ENCODE measurements at places on chromosomes 11 and 22.

DNA sequence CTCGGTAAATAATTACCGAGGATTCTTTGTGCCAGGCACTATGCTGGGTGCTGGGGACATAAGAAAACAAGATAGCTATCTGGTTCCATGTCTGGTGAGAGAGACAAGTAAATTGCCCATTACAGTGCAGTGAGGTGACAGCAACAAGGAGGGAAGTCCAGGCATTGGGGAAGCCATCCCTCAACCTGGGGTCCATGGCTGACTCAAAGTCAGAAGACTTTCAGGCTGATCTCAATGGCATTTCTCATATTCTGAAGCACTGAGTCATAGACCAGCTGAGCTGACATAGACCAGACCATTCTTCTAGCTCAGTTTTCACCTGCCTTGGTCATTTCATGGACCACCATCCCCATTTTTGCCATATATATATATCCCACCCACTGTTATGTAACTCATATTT lies 158.8 kb downstream of the TTC17 start:
- DNase-seq = no peak

DNA sequence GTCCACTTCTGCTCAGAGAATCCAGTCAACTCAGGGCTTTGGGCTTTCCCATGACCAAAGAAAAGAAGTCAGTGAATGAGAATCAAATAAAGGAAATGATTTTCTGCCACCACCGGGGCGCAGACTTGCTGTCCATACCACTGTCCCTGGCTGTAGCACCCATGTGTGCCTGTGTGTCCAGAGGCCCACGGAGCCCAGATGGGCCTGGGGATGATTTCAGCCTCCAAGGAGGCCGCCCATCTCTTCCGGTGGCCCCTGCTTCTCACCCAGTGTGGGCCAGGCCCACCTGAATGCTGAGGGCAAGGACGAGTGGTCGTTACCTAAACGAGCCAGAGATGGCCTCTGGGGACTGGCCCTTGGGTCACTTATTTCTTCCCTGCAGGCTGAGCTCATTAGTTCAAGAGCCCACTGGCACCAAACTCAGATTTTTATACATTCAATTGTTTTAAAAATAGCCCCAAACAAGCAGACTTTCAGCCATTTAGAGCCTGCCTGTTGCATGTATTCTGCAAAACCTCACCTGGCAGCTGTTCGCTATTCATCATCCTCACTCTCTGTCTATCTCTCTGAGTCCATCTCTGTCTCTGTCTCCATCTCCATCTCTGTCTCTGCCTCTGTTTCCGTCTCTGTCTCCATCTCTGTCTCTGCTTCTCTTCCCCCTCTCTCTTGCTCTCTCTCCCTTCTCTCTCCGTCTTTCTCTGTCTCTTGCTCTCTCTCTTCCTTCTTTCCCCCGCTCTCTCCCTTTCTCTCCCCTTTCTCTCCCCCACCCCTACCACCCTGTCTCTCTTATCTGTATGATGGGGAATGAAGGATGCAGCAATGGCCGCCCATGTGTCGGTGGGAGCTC lies 24.2 kb downstream of the KRTAP5-5 start:
- DNase-seq = no peak

GRCh38 chr11:134518616-134519389 lies 106.8 kb upstream of the B3GAT1 start:
- no peak for DNase-seq

DNA sequence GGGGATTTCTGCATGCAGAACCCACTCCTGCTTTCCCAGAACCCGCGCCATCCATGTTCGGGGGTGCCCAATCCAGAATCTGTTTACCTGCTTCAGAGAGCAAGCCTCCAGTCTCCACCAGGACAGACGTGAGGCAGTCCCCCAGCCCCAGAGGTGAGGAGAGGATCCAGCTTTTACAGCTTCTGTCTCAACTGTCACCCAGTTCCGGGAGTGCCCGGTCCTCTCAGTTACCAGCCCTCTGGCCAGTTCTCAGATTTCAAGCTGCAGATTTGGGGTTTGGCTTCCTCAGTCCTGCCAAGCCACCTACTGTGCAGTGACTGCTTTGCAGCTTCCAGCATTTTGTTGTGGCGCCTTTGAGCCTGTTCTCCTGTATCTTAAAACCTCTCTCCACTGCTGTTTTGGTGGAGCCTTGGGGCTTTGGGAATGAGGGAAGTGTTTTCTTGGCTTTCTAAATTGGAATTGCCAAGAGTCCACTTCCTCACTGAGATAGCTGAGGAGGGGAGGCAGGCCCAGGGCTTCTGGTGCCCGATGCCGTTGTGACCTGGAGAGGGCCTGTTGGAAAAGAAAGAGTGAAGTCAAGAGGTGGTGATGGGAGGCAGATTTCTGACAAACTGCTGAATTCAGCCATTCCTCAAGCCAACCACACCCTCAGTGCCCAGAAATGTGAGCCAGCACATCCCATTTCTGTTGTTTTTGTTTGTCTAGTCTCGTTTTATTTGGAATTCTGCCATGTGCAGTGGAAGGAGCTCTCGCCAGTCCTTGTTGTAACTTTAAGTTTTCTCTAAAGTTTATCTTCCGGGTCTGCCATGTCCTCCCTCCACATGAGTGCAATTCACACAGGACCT lies 513.4 kb downstream of the TBC1D22A start:
- no peak for DNase-seq

DNA sequence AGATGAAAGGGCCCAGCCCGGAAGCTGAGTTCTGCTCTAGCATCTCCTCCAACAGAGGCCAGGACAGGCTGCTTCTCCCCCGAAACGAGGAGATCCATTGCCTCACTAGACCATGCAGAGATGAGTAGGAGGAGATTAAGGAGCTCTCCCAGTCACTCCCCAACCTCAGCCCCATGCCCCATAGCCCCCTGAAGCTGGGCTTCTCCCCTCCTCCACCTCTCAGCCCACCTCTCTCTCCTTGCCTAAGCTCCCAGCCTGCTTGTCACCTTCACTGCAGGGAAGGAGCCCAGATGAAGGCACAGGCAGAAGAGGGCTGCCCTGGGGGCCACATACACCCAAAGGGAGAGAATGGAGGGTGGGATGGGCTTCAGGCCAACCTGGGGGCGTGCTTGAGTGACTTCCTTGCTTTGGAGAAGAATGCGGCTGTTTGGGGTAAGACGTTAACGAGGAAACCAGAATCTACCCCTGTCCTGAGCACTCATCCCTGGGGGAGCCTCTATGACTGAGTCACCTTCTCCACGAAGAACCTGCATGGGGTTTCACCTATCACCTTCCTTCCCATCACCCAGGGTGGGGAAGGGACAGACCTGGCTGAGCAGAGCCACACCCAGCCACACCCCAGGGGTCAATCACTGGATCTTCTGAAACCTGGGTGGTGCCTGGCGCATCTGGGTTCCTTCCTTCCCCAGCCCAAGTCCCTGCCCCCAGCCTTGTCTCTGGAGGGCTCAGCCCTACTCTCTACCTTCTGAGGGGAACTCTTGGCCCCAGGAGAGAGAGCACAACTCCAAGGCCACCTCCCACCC lies 11.6 kb upstream of the GNAZ start:
- DNase-seq = no peak

DNA sequence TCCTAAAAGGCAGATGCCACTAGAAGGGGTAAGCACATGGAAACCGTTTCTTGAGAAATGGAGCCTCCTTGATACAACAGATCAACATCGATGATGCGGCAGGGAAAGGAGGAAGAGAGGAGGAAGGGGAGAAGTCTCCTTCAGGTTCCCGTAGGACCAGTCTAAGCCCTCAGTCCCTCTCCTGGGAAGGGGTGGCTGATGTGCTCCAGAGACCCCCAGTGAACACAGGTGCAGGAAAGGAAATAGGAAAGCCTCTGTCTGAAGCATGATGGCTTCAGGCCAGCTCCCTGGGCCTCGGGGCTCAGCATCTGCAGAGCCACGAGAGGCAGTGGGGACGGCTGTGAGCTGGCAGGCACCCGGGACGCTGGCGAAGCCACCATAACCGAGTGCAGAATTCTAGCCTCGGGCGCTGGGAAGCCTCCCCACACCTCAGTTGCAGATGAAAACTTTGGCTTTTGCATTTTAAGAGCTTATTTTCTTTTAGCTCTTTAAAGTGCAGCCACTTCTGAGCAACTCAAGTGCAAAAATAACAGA lies 1.8 kb downstream of the SPATA19 start:
- DNase-seq = no peak

DNA sequence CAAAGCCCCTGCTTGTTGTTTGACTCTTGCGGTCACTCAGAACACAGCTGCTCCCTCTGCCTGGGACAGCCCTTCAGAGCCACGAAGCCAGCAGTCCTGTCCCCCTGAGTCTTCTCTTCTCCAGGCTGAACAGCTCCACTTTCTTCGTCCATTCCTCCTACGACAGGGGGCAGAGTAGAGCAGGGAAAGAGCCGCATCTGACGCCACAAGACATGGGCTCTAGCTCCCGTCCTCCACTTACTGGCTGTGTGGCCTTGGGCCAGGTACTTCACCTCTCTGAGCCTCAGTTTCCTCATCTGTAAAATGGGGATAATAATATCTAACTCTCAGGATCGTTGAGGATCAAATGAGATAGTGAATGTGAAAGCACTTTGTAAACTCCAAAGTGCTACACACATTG lies 29.9 kb downstream of the CHRDL2 start:
- no peak for DNase-seq

DNA sequence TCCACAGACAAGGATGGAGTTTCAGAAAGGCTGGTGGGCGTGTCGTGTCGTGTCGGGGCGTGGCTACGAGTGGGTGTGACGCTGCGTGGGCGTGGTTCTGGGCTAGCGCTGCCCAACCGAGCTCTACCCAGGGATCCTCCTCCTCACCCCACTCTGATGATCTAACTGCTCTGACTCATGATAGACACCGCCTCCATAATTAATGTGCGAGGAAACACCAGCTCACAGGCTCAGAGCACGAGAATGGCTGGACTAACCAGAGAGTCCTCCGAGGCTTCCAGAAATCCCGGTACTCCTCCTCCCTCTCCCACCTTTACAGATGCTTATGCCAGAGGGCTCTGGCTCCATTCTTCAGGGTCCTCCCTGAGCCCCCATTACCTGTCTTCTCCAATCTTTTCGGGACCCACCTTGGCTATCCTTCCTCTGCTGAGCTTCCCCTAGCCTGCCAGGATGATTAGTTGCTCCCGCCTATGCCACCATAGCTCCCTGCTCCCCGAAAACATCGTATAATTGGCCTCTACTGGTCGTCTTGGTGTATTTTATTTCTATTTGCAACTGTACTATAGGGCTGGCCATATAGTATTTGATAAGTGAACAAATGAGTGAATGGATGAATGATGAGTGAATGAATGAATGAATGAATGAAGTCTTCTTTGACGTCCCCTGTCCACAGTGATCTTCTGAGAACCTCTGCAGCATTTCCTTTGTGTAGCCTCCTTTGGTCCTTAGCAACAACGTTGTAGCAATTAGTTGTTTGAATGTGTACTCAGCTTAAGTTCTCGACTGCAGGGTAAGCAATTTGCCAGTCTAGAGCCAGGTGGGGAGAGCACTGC lies 21.7 kb downstream of the TMPRSS13 start:
- DNase-seq = peak; percentile 89

DNA sequence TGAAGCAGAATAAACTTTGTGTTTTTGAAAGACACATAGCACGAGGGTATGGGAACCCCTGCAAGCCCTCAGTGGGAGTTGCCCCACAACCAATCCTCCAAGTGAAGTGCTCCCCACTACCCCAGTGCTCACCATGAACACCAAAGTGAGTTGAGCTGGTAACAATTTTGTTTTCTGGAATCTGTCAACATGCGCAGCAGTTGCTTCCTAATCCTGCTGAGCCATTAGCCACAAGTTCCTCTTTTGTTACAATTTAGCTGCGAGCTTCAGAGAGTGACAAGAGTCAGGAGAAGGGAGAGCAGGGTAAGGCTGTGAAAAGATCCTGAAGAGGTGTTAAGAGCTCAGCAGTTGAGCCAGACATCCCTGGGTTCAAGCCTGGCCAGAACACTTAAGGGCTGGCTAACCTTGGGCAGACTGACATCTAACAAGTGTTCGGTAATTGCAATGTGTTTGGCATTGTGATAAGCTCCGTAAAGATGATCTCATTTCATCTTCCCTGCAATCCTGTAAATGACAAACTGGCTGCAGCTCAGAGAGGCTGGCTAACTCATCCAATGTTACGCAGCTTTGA lies 24.1 kb upstream of the ASPHD2 start:
- DNase-seq = no peak

DNA sequence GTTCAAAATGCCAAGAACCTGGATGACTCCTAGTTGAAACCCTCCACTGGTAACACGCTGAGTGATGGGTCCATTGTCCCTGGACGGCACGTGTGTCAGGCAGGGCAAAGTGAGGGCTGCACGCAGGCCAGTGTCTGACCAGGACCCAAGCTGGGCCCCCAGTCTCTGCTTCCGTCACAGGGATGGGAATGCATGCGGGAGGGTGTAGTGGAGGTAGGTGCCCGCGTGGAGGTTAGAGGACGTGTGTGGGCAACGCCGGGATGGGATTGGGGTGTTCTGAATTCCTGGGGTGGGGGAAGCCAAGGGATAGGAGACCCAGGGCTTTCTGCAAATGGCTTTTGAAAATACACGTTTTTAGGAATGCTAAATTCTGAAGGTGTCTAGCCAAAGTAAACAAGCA lies 943.3 kb downstream of the BRD1 start:
- no peak for DNase-seq

- DNase-seq = peak; percentile 31
Observed at GRCh38 chr11:91804042-91804441, 420.6 kb upstream of the FAT3 start.

DNA sequence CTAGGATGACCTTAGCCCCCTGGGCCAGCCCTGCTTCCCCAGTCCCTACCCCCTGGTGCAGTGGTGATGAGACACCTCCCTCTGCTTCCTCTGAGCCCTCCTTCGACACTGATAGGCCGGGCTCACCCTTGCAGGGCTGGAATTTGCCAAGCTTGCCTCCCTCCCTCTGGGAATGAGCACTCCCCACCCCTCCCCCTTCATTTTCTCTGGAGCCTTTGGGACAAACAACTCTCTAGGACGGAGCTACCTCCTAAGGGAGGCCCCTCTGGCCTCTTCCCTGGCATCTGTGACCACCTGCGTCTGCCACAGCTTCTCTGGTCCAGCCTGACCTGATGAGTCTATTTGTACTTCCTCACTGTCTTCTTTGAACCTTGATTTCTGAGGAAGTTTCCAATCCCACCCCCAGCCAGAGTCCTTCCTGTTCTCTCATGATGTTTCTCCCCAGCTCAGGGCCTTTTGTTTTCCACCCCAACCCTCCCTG lies 53.3 kb upstream of the ADA2 start:
- DNase-seq = no peak

- DNase-seq = no peak
Observed at GRCh38 chr22:30089655-30089974, 9.4 kb downstream of the HORMAD2 start.

GRCh38 chr11:47204637-47204989 lies 10.2 kb upstream of the DDB2 start:
- no peak for DNase-seq

DNA sequence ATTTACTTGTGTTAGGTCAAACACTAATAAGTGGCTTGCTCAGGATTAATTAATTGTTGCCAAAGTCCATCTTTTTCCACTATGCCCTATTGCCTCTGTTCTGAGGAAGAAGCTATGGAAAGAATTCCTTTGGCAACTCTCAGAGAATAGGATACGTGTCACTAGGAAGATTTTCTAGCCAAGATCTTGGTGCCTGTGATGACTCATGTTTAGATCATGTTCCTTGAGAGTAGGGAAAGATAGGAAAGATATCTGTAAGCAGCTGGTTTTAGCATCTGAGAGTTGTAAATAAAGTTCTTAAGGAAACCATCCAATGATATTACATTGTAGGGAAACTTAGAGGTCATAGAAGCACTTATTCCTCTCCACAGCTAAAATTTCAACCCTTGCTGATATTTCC lies 15.7 kb downstream of the SLN start:
- no peak for DNase-seq

GRCh38 chr11:44985721-44986120 lies 35.0 kb upstream of the TP53I11 start:
- DNase-seq = no peak

- no peak for DNase-seq
Observed at GRCh38 chr11:72925656-72926055, 111.4 kb downstream of the ATG16L2 start.

Measured in iPS DF 6.9 (cell line).